ENCODE measurements at places on chromosomes 6 and 20.

- DNase-seq: no peak
Measured at GRCh38 chr6:169763881-169764280, 12.5 kb downstream of the ERMARD start.

- no peak for DNase-seq
Measured at GRCh38 chr6:3607171-3607570, 144.3 kb downstream of the PXDC1 start.

- DNase-seq: peak; percentile 47
Measured at GRCh38 chr20:12207875-12208274, 290.2 kb downstream of the BTBD3 start.

GRCh38 chr6:139973669-139974344 lies 599.4 kb upstream of the CITED2 start:
- peak; percentile 23 for DNase-seq

- DNase-seq: no peak
Measured at GRCh38 chr20:49850463-49851230, 38.0 kb downstream of the SLC9A8 start.

- DNase-seq: peak; percentile 27
Measured at GRCh38 chr20:54650052-54650719, 174.8 kb downstream of the DOK5 start.

DNA sequence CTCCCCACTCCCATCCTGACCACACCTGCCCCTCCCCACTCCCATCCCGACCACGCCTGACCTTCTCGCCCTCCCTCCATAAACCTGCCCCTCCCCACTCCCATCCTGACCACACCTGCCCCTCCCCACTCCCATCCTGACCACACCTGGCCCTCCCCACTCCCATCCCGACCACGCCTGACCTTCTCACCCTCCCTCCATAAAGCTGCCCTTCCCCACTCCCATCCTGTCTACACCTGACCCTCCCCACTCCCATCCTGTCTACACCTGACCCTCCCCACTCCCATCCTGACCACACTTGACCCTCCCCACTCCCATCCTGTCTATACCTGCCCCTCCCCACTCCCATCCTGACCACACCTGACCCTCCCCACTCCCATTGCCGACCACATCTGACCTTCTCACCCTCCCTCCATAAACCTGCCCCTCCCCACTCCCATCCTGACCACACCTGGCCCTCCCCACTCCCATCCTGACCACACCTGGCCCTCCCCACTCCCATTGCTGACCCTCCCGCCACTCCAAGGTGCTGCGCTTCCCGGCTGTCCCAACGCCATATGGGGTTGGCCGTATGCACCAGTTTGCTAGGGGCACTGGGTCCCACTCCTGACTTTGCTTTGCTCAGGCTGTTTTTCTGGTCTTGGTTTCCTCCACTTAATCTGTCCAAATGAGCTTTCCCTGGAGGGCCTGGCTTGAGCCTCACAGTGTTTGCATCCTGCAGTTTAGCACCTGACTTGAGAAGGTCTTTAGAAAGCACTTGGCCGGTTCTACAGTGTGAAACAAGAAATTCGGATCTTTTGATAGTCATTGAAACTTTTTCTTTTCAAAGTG lies 2.9 kb downstream of the KIF25 start:
- no peak for DNase-seq

DNA sequence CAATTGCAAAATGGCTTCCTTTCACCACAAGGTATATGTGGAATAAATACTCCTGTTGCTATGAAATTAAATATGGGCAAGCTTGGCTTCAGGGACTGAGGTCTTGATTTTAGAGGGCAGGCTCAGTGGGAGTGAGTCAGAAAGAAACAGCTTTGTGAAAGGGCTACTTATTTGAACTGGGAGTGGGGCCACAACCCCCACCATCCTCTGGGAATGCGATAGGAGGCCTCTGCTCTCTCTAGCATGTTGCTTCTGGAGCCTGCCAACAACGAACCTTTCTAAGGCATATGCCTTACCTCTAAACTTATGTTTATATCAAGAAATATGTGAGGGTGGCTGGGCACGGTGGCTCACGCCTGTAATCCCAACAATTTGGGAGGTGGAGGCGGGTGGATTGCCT lies 149.7 kb downstream of the LRRC1 start:
- DNase-seq: no peak

DNA sequence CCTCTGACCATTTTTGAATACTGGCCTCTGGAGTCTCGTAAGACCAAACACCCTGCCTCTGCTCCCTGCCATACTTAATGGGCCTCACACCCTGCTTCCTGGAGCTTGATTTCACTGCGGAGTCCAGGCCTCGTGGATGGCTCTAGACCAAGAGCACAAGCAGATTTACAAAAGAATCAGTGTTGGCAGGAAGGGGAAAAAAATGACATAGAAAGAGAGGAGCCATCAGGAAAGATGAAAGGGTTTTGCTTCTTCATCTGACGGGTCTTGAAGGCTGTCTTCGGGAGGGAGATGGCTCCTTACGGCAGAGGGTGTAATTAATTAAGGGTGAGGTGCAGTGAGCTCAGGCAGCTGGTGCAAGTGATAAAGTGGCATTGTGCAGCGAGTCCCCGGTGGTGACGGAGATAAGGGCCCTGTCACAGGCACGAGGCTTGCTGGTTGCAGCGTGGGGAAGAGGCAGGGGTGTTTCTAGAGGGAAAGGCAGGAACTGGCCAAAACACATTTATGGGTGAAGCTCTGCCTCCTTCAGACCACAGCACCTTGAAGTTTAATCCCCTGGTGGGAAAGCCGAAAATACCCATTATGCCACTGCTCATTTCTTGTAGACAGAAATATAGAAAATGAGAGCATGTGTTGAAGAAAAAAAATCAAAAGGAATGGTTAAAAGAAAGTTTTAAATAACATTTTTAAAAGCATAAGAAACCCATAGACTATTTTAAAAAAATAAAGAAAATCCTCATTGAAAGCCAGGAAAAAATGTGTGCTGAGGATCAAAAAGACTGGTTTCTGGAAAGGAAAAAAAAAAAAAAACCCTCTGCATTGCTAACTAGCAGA lies 128.6 kb upstream of the LRFN2 start:
- no peak for DNase-seq

DNA sequence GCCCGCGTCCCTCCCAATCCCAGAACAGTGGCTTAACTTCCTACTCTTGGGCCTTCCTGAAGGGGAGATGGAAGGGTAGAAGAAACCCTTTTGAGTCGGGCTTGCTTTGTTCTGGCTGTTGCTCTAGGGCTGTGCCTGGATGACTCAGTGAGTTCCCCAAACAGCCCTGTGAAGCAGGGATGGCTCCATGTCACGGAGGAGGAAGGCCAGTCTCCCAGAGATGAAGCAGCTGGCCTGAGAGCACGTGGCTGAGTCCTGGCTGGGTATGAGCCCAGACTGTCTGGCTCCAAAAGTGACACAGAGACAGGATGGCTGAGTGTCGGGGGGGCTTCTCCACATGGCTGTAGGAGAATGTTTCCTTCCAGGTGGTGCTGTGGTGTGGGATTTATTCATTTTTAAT lies 4.6 kb downstream of the SYTL3 start:
- DNase-seq: peak; percentile 84

Data from AG20443 (cell line).